ENCODE measurements at places on chromosomes 12 and 14.

- DNase-seq = no peak
Measured at GRCh38 chr12:106425061-106425702, 67.6 kb downstream of the POLR3B start.

GRCh38 chr14:95348395-95349080 is 28.8 kb upstream of the CLMN start:
- DNase-seq = no peak

DNA sequence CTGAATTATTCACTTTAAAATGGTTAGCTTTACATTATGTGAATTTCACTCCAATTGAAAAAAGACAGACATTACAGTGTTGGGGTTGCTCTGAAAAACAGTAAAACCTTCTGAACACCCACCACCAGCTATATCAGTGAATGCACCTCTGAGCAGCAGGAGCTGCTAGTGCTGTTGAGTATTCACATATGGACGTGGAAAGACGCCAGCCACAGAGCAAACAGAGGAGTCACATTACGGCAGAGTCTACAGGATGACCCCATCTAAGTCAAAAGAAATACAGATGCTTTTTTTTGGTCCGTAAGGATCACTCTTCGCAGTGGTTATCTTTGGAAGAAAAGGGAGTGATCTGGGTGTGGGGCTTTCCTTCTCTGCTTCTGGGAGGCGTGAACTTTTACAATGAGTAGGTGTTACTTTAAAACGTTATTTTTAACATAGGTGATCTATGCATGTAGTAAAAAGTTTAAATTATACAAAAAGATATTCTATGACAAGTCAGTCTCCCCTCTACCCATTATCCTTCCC is 4.5 kb downstream of the HVCN1 start:
- no peak for DNase-seq

DNA sequence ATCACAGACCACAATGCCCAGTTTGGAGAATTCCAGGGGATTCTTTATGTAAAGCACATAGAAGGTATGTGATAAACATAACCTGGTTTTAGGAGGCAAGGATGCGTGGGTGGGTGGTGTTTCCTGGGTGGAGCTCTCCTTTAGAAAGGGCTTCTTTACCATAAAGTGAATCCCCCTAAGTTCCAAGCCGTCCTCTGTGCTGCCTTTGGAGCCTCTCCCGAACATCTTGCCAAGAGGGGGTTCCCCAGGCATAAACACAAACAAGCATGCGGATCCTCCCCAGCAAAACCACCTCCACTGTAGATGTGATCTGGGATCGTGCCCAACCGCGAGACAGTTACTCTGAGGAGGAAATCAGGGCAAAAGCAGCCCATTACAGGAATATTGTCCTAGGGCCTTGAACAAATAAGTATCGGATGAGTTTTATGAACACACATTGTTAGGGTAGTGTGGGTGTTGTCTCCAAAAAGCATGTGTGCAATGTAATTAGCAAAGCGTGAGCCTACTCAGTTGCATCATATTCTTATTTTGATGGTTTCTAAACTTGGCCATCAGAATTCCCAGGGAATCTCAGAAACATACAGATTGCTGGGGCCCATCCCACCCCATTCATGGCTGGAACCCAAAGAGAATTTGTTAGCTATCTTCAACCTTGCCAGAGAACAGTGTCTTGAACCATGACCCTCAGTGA is 48.8 kb upstream of the CORO1C start:
- no peak for DNase-seq

DNA sequence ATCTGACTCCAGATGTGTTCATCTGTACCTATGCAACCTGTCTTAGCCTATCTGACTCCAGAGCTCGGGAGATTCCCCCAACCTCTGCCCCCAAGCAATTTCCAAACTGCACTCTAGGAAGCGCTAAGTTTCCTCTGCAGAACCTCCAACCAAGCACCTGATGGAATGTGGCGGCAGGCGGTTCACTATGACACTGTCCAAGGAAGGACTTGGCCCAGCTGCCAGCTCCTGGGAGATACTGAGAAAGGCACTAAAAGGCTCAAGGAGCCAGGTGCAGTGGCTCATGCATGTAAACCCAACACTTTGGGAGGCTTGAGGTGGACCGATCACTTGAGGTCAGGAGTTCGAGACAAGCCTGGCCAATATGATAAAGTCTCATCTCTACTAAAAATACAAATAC is 244.0 kb downstream of the BCL11B start:
- no peak for DNase-seq

GRCh38 chr12:105477873-105478272 is 147.4 kb downstream of the C12orf75 start:
- DNase-seq = peak; percentile 80

- no peak for DNase-seq
Measured at GRCh38 chr14:86237733-86238132, 707.8 kb downstream of the FLRT2 start.

DNA sequence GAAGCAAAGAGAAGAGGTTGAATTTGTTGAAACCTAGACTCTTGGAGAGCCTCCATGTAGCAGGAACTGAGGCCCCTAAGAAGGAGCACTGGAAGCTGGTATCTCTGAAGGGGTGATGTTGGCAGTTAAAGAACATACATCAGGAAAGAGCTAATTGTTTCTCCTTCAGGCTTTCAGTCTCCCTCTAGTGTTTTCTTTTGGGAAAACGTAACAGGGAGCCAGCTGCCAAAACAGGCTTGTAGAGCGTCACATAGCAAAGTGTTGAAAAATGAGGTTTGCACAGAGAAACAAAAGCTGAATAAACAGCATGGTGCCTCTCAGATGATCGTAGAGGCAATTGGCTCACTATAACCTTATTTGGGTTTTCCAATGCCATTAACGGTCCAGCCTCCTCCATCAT is 46.9 kb upstream of the CAND1 start:
- DNase-seq = peak; percentile 74

DNA sequence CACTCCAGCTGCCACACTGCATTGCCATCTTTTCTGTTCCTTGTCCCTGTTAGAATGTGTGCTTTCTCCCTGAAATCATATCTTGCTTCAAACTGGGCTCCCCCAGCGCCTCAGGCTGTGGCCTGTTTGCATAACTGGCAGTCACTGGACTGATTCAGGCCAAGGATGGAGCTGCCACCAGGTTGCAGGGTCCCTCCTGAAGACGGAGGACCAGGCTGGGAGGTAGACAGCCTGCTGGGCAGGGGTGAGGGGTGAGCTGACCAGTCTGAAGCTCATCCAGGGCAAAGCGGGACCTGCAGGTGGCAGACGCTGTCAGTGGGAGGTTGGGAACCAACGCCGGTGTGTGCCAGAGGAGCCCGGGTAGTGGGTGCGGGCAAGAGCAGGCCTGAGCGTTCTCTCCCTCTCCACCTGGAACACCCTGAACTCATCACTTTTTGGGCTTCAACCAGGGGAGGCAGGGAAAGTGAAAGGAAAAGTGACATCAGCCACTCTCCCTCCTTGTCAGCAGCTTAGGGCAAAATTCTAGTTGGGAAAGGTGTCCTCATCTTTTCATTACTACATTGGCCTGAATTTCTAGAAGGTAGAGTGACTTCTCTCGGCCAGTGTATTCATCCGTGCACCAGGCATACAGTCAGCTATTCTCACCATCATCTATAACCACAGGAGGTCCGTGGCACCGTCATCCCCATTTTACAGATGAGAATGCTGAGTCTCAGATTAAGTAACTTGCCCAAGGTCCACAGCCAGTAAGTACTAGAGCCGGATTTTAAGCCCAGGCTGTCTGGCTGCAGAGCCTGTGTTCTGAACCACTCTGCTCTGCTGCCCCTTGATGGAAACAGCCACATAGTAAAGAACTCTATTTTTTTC is 219.1 kb downstream of the SLC41A2 start:
- DNase-seq = no peak

DNA sequence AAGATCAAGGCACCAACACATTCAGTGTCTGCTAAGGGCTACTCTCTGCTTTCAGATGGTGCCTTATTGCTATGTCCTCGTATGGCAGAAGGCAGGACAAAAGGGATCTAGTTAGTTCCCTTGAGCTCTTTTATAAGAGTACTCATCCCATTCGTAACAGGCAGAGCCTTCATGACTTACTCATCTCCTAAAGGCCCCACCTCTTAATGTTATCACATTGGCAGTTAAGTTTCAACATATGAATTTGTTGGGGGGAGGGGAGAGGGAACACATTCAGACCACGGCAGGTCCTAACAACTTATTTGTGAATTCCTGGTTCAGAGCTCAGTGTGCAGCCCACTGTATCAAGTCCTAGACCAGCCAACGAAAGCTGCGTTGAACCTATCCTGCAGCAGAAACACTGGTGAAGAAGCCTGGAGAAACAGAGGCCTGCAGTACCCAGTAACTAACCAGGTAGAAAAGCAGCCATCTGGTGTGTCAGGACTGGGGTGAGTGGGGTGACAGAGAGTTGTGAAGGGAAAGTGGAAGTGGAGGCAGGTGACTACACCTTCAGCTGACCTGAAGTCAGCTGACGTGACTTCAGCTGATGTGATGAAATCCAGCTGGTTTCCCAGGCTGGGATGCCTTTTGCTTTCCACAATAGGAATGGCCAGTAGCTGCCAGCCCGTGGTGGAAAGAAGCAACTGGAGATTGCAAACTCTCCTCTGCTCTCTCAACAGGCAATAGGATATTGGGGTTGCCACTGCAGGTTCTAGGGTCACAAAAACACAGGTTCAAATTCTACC is 101.6 kb upstream of the PLXNC1 start:
- no peak for DNase-seq
